NCI-H1417 treated with DMSO at 0.1 percent for 48 hours (cell line): ENCODE measurements at places on chromosomes 16 and 17.

DNA sequence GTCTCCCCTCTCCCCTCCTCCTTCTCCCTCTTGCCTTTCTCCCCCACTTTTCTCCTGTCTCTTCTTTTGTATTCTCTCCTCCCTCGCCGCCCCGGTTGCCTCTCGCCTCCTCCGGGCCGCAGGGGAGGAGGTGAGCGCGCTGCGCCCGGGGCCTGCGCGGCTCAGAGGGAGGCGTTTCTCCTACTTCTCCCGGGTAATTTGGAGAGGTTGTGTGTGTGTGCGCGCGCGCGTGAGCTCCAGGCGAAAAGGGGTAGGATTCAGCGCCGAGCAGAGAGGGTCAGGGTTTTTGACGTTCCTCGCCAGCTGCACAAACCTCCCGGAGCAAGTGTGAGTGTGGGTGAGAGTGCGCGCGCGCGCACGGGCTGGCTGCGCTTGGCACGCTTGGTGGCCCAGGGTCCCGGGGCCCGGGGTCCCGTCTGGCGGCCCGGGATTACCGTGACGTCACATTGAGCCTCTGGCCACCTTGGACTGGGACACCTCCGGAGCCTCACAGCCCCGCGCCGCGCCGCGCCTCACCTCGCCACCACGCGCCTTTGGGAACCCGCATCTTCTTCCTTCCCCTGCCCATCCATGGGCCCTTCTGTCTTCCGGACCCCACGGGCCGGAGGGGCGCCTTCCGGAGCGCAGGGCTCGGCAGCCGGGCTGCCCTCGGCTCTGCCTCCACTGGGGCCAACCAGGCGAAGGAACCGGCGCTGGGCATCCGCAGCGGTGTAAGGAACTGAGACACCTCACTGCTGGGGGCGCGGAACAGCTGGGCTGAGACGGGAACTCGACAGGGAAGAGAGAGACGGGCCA lies 479 bp downstream of the IRX6 start:
- no peak for DNase-seq

DNA sequence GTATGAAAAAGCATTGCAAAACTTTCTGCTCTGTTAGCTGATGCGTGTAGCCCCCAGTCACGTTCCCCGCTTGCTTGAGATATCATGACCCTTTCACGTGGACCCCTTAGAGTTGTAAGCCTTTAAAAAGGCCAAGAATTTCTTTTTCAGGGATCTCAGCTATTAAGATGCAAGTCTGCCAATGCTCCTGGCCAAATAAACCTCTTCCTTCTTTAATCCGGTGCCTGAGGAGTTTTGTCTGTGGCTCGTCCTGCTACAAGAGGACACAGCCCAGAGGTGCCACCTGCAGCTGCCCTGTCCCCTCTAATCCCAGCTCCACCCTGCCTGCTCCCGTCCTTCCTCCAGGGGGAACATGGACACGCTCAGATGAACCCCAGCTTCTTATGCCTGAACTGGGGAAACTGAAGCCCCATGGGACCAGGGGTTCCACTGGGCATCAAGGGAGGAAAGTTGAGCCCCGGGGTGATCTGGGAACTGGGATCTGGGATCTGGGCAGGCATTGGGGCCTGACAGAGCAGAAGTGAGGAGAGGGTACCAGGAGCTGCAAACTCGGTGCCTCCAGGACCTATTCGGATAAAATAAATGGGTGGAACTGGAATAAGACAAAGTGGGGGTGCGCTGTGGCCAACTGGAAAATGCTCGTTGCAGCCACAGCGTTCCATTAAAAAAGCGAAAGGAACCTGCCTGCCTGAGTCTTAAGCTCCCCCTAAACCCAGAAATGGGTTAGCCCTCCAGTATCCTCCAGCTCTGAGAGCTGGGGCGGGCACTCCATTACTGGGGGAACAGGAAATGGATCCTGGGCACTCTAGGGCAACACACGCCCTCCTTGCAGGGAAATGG lies 19.7 kb downstream of the QPRT start:
- DNase-seq = no peak

GRCh38 chr17:6437956-6438355 lies 3.0 kb upstream of the AIPL1 start:
- no peak for DNase-seq

DNA sequence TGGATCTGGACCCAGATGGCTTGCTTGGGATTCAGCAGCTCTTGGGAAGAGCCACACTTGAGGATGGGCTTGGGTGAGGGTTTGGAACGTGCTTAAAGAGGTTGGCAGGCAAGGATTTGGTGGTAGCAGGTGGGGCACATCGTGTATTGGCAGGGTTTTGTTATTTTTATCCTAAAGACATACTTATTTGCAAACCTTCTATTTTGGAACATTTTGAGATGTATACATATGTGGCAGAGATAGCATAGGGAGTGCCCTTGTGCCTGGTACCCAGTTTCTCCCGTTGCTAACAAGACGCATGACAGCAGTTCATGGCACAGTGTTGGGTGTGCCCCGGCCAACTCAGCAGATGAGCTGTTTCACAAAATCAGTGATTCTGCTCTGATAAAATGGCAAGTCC lies 9.1 kb downstream of the BANP start:
- no peak for DNase-seq

DNA sequence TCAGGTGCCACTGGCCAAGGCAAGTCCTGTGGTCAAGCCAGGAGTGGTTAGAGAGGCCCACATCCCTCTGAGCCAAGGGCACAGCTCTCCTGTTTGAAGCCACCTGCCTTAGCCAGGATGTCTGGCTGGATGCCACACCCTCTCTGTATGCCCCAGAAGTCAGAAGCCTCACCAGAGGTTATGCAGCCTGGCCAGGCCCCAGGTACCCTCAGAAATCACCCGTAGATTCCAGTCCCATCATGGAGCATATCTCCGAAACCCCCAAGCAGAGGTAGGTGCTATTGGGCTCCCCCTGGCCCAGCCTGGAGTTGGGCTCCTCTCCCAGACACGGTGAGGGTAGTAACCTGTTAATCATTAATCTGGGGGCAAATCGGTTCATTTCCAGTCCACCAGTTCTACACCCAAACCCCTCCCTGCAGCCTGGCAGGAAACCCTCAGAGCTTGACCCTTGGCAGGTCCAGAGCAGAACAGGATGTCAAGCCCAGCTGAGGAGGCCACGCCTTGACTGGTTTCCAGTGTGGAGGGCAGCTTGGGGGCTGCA lies 60.6 kb upstream of the TMEM97 start:
- DNase-seq = no peak

GRCh38 chr17:77844681-77845080 lies 113.8 kb upstream of the TNRC6C start:
- no peak for DNase-seq

GRCh38 chr17:32493976-32494513 lies 7.3 kb downstream of the CDK5R1 start:
- no peak for DNase-seq

DNA sequence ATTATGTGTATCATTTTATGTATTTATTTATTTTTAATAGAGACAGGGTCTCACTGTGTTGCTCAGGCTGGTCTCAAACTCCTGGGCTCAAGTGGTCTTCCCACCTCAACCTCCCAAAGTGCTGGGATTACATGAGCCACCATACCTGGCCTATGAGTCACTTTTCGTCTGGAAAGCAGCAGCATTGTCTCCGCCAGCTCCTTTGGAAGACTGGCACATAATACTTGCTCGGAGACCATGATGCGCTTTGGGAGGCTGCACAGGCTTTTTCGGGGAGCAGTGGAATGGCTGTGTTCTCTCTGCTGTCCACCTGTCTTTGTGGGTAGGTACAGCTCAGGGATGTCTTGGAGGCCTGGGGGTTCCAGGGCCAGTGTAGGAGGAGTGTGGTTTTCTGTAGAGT lies 102.2 kb downstream of the AATF start:
- DNase-seq = no peak
